ENCODE measurements at places on chromosomes 1 and 21. TPM values are rescaled to one million over a fixed set of nuclear protein-coding genes. Genes with fewer than 3 reads are reported as not detected.

DNA sequence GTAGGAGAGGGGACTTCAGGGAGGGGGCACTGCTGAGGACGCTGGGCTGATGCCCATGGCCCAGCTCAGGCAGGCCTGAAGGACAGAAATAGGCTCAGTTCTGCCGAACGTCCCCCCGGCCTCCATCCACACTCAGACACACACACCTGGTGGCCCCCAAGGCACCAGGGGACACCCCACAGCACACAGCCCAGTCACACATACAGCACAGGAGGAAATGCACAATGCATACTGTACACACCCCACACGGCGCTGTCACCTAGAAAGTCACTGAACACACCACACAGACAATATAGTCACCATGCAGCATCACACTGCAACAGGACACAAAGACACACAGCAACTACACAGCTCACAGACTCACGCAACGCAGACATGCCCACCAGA, 562 bp downstream of the SYTL1 start:
- DNase-seq = no peak

- peak; percentile 97 for DNase-seq
These were observed 9.1 kb downstream of the LMNA start for GRCh38 chr1:156123356-156124196.

DNA sequence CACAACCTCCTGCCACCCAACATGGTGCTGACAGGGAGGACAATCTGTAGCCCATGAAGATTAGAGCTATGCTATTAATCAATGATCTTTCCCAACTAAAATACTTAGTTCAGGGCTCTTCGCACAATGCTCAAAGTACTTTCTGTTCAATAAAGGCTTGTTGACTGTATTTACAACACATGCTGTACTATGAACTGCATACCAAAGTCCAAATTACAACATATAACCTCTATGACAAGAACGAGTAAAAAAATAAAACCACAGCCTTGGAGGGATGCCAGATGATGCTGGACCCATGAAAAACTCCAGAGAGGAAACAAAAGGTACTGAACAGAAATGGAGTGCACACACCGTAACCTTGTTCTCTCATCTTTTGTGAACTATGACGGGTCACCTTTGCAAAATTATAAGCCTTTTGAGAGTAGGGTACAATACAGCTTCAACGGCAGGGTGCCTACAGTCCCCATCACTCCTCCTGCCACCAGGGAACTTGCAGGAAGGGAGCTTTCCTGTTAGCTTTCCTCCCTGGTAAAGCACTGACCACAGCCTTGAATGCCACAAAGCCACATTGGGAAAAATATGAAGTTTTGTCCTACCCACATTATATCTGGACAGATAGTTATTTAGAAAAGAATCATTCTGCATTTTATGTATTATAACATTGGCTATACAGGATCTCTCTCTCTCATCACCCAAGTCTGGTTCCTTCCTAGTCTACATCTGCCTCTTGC, 175.6 kb downstream of the NRIP1 start:
- no peak for DNase-seq

DNA sequence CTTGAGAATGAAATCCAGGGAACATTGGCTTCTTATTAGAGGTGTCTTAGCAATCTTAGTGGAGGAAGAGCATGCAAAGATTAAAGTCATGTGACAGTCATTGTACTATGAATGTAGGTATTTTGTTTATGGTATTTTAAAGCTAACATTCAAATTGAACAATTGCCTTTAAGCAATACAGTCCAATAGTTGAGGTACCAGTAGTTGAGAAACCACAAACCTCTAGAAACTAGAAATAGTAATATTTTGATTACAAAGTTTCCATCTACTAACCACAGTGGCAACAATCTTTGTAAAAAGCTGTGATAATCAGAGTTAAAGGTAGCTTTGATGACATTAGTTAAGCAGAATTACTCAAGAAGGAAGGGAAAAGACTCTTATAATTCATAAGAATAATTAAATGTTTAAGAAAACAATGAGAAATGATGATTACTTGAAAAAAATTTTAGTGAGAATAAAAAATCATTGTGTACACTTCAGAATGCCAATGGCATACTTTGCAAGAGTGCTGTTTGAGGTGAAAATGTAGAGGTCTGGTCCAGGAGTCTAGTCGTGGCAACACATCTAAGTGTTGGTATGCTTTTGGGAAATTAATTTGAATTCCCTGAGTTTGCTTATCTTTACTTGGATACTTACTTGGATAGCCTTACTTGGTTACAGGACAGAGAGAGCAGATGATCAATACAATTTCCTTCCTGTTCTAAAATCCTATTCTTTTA, 104.9 kb upstream of the PTGFR start:
- DNase-seq = no peak

DNA sequence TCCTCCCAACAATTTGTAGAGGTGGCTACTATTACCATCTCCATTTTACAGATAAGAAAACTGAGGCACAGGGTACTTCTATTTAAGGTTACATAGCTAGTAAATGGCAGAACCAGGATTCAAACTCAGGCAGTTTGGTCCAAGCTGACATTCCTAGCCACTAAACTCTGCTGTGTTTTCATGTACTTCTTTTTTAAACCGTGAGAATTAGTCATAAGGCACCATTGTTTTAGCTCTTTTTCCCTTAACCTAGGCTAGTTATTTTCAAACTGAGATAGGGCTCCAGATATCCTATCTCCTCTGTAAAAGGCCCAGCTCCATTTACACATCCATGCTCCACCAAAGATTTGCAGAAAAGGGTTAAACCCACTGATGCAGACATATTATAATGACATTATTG, 92.9 kb downstream of the PTPN14 start:
- DNase-seq = no peak

DNA sequence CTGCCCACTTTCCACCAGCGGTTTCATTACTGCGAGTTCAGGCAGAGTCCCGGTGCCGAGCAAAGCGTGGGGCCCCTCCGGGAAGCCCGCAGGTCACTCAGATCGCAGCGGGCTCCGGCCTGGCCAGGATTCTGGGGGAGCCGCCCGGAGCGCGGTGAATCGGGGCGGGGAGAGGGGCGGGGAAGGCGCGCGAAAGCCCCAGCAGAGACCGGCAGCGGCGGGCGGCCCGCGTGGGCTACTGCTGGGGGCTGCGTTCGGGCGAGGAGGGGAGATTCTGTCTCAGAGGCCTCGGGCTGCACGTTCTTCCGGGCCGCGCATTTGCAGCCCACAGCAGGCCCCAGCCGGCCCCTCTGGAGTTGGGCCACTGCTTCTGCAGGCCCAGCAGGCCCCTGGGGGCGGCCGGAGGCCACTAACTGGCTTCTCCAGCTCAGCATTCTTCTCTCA, 64.7 kb downstream of the SCCPDH start:
- no peak for DNase-seq

The THEM5 gene
- total RNA-seq = not detected

The CLDN17 gene
- total RNA-seq = not detected

The DTL gene
- 1.3 TPM for total RNA-seq

The NPPB gene
- total RNA-seq = not detected

Data from aorta (tissue), 5 donors.